Chondrocyte (in vitro differentiated cells): ENCODE measurements at places on chromosomes 7 and 10. TPM values are rescaled to one million over a fixed set of nuclear protein-coding genes. Genes with fewer than 3 reads are reported as not detected.

The SHTN1 gene
- 20.2 to 24.7 TPM (median 20.6 TPM) in 3 replicates for total RNA-seq

The SSC4D gene
- 0.97 to 1.2 TPM (median 1.1 TPM) in 3 replicates for total RNA-seq

The PLXNA4 gene
- total RNA-seq: 11.3 to 57.7 TPM (median 13.0 TPM) in 3 replicates

The TAS2R3 gene
- 0.52 to 2.9 TPM in 2 of 3 replicates, not detected in the other for total RNA-seq

The LRGUK gene
- total RNA-seq: 0.10 to 0.70 TPM (median 0.20 TPM) in 3 replicates

The MYOF gene
- 291 to 526 TPM (median 524 TPM) in 3 replicates for total RNA-seq

The MMD2 gene
- total RNA-seq: not detected in 3 replicates

The EFCAB10 gene
- total RNA-seq: not detected in 3 replicates

The DNA2 gene
- total RNA-seq: 2.9 to 10.2 TPM (median 6.8 TPM) in 3 replicates

The CYP2C19 gene
- total RNA-seq: 0.12 to 0.31 TPM in 2 of 3 replicates, not detected in the other

The CUZD1 gene
- total RNA-seq: not detected in 3 replicates

The SDK1 gene
- total RNA-seq: 9.5 to 12.2 TPM (median 10.9 TPM) in 3 replicates

The ADRB1 gene
- total RNA-seq: 0.07 to 0.65 TPM (median 0.15 TPM) in 3 replicates

The DNAJB9 gene
- total RNA-seq: 22.0 to 29.2 TPM (median 29.0 TPM) in 3 replicates

The ST8SIA6 gene
- total RNA-seq: 0.24 TPM in 1 of 3 replicates, not detected in the others

The ANKRD61 gene
- not detected in 3 replicates for total RNA-seq

The MRC1 gene
- total RNA-seq: 0.07 TPM in 1 of 3 replicates, not detected in the others

The MAGI2 gene
- 5.8 to 11.8 TPM (median 6.0 TPM) in 3 replicates for total RNA-seq

The NPY gene
- total RNA-seq: not detected in 3 replicates

The WDR86 gene
- not detected in 3 replicates for total RNA-seq

The DDX56 gene
- 48.7 to 52.7 TPM (median 49.9 TPM) in 3 replicates for total RNA-seq

The BCL7B gene
- total RNA-seq: 35.7 to 40.2 TPM (median 39.7 TPM) in 3 replicates

The EBLN1 gene
- total RNA-seq: not detected in 3 replicates

The HOXA10 gene
- 0.12 to 0.21 TPM in 2 of 3 replicates, not detected in the other for total RNA-seq

The PLXDC2 gene
- 84.3 to 203 TPM (median 88.5 TPM) in 3 replicates for total RNA-seq

The SLC26A5 gene
- not detected in 3 replicates for total RNA-seq

The TSPAN15 gene
- 1.7 to 11.1 TPM (median 8.9 TPM) in 3 replicates for total RNA-seq

The ADGRA1 gene
- total RNA-seq: not detected in 3 replicates

The MYL7 gene
- not detected in 3 replicates for total RNA-seq

The ICA1 gene
- 2.2 to 5.0 TPM (median 3.7 TPM) in 3 replicates for total RNA-seq

The SMKR1 gene
- 0.20 TPM in 1 of 3 replicates, not detected in the others for total RNA-seq

The TACR2 gene
- not detected in 3 replicates for total RNA-seq

The FAM25A gene
- not detected in 3 replicates for total RNA-seq

The GPR26 gene
- total RNA-seq: not detected in 3 replicates

The LIPF gene
- total RNA-seq: not detected in 3 replicates

The CALML3 gene
- total RNA-seq: not detected in 3 replicates

The MMP21 gene
- not detected in 3 replicates for total RNA-seq
